ENCODE measurements at places on chromosomes 6 and 20.
A peak's percentile ranks its signal among the peaks of the same experiment; 100 is the strongest.

DNA sequence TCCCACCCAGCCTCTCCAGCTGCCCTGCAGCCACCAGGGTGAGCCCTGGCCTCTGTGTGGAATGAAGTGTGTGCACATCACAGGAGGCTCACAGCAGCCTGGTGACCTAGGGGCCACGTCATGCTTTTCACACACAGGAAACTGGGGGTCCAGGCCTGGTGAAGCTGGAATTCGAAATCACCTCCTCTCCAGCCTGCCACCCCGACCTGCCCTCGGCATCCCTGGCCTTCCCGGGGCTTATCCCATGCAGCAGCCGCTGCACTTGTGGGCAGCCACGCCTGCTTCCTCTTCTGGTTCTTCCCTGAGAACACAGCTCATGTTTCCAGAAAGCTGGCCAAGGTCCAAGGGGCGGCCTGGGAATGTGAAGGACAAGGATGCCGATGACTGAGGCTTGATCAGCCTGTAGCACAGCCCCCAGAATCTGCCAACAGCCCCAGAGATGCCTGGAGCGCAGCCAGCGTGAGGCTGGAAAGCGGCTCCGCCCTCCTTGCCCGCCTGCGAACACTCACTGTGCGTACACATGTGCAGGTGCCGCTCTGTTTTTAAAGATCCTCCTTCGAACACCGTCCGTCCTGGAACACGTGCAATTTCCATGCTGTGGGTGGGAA, 4.2 kb upstream of the NTSR1 start:
- DNase-seq, result peak; percentile 97

DNA sequence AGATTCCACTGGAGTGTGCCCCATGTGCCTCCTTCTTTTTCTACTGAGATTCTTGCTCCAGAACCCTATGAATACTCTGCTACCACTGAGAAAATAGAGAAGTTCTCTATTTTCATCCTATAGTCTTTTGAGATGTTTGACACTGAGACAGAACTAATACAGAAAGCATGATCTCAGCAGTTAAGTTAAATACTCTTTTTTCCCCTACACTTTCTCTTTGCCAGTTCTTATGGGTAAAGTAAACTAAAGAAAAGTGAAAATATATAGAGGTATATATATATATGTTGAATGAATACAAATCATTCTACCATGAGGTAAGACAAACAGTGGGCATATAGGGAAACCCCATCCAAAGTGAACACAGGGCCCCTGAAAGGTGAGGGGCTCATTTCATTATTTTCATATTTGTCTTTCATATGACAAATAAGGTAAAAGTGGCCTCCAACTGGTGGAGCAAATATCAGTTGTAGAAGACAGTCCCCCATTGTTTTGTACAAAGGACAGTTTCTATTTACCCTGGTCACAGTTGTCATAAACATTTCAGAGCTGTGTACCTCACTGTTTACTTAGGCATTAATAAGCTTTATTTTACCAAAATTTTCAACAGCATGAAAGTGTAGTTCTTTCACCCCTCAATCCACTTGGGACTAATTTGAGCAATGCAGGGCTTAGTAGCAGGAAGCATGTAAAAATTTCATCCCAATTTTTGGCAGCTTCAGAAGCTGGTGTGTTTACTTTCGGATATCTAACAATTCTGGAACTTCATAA, 188.3 kb upstream of the MARCKS start:
- DNase-seq, result no peak

- DNase-seq, result no peak
Measured at GRCh38 chr6:107488174-107488874, 1.6 kb upstream of the SOBP start.

DNA sequence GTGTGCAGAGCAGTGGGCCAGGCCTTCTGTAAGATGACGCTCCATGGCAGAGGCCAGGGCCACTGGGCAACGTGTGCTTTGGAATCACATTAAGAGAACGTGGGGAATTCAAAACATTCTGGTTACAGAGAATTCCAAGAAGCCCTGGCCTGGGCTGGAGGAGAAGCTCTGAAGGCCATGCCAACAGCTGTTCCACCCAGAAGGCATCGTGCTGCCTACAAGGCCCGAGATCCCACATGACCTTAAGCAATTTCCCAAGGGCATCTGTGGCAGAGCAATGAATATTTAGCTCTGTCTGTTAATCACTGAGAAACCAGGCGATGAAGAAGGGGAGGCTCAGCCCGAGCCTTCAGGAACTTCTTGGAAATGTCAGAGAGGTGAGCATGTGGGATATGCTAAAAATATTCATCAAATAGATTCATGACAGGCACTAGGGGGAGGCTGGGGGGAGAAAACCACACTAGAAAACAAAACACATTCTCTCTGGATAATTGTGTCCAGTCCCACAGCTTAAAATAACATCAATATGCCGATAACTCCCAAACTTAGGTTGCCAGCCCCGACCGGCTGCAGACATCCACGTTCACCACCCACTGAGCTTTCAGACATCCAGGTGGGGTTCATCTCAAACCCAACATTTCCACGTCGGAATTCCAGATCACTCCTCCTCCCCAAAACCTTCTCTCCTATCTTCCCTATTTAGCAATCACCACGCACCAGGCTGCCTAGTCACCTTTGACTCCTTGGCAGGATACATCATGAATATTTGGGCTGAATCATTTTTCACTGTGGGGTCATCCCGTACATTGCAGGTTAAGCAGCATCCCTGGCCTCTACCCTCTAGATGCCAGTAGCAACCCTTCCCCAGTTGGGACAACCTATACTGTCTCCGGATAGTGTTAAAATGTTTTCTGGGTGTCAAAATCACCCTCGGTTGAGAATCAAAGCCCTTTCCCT, 6.6 kb downstream of the SULF2 start:
- DNase-seq, result no peak

DNA sequence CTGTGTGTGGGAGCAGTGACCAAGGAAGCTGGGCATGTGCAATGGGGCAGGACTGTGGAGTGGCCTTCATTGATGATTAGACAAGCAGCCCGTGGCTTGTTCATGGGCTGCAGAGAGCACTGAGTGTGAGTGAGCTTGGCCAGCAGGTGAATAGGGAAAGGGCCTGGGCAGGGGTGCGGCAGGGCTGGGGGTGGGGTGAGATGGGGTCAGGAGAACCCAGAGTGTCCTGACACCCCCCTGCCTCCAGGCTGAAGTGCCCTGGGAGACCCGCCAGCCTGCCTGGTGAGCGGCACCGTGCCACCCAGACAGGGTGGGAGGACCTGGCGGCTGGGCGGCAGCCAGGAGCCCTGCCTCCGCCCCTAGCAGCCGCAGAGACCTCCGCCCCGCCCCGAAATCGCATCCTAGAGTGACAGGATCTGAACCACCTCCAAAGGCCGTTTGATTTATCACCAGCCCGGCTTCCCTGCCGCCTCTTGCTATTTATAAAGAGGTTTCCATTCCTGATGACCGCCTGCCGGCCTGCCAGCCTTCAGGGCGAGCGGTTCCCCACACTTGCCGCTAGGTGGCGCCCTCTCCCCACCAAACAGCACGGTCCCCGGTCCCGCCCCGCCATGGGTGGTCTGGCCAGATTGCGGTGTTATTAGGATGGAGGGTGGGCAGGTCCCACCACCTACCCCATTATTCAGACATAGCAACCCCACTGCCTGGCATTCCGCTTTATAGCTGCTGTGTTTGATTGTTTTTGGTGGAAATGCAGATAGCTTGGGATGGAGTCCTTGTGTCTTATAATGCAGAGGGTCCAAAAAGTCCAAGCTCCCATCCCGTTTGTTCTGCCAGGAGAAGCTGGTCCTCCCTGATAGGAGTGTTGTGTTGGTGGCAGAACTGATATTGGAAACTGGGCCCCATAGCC, 3.5 kb downstream of the MYLK2 start:
- peak; percentile 29 for DNase-seq

GRCh38 chr6:124999105-124999764, 37.0 kb downstream of the RNF217 start:
- no peak for DNase-seq

DNA sequence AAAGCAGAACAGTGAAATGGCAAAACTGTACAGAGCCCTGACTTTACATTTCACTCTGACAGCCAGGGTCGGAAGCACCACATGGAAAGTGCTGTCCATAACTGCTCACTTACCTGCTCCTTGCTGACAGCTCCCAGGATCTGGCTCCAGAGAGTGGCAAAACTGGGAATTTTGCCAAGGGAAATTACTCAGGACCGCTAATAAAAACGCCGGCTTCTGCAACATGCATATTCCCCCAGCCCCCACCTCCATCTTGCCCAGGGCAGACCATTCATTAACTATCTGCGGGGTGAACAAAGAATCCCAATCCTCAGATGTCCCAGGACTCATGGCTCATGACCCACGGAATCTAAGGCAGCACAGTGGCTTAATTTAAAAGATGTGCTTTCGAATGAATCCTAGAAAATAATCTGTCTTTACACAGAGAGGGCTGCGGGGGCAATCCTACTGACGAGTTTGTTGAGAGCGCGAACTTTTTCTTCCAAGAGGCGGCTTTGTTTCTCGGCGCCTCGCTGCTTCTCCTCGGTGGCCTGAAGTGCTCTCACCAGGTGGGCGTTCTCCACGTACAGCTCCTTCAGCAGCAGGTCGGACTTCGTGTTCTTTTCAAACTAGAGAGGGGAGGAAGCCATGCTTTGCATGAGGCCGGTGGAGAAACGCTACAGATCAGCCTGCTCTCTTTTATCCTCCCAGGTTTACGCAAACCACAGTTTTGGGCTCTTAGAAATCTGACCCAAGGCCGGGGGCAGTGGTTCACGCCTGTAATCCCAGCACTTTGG, 45.8 kb downstream of the GINS1 start:
- peak; percentile 58 for DNase-seq
